GM12865 (cell line): ENCODE measurements at places on chromosomes 13 and 19.

GRCh38 chr13:58978331-58978730 lies 1185.4 kb downstream of the DIAPH3 start:
- DNase-seq, result no peak

DNA sequence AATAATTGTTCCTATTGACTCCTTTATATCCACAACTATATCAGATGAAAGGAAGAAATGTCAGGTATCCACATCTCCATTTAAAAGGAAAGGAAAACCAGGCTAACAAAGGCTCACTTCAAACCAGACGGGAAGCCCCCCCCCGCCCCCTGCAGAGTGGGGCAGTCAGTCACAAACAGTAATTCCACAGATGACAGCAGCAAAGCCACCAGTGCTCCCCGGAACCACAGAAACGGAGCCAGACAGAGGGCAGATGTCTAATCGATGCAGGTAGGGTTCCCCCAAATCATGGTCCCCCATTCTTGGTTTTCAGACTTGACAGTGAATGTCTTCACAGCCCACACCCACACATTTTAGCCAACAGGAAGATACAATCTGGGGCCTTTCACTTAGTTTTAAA lies 100.8 kb downstream of the STK24 start:
- peak; percentile 79 for DNase-seq

DNA sequence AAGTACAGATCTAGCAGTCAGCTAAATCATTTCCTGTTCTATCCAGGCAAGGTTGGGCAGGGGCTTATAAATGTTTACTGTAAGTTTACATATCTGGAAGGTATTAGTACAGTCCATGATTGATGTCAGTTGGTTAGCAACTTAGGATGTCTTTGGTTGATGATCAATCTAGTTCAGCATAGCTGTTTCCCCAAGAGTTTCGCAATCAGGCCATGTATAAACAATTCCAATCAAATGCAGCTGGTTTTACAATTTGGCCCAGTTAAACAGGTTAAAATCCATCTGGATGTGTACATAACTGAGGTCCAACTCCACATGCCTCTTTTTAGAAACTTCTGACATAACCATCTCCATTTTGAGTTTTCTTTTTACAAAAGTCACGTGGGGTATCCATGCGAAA lies 6.9 kb downstream of the ZNF221 start:
- no peak for DNase-seq

DNA sequence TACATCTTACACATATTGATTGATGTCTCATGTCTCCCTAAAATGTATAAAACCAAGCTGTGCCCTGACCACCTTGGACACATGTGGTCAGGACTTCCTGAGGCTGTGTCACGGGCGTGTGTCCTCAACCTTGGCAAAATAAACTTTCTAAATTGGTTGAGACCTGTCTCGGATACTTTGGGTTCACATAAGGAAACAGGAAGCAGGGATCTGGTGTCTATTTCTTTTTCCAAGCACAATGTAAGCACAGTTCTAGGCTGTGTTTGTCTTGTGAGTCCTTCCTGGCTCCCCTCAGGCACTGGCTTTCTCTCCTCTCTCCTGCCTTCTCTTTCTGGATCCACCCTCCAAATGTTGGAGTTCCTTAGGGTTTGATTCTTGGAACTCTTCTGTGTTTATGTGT lies 27.6 kb upstream of the TPT1 start:
- no peak for DNase-seq

GRCh38 chr19:39969266-39969665 lies 1.7 kb upstream of the PSMC4 start:
- DNase-seq, result no peak
